Effector CD8-positive, alpha-beta T cell (primary cell): ENCODE measurements at places on chromosomes 2 and 18.

DNA sequence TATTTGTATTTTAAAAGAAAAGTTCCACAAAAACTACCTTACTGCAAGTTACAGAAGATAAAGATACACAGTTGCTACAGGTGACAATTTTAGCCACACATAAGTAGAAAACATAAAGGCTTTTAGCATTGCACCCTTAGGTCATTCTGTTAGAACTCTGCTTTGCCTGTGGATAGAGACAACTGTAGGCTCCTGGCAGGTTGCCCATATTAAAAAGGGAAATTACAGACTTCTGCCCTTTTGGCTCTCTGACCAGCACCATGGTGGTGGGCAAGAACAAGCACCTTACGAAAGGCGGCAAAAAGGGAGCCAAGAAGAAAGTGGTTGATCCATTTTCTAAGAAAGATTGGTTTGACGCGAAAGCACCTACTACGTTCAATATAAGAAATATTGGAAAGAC lies 223.3 kb downstream of the MC4R start:
- no peak for DNase-seq

DNA sequence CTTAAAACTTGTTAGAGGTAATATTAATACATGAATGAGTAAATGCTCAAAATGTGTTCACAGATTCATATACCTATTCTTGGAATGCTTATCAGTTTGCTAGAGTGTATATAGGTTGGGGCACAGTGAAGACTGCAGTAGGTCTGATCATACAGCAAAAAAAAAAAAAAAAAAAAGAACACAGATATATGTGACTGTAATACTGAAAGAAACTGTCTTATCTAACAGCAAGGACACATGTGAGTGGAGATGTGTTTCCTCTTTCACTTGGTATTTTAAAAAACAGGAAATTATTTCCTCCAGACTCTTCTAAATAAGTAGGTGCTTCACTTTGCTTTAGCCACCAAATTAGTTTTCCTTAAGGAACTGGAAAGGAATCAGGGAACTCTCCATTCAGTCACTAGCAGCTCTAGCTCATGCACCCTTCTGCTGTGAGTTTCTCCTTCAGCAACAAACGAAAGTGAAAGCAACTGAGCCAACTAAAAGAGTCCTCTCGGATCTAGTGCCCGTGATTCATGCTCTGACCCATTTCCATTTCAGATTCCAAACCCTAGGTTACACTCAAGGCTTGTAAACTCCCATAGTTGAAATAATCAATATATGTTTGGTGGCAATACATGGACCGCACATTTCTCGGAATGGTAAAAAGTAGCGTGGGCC lies 98.5 kb downstream of the DSEL start:
- DNase-seq: no peak

DNA sequence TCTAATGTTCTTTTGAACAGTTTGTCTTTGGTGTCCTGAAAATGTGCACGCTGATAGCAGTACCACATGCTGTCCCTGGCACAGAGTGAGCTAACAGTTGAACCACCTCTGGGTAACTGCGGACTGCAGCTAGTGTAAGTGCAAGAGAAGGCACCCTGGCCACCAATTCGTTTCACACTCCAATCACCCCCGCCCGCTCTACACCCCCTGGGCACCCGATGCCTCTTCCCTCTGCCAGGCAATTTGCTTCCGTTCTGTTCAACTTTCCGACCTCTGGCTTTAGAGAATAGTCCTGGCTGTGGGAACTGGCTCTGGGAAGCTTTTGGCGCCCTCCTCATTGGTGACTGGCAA lies 1.4 kb downstream of the DOCK10 start:
- DNase-seq: no peak

DNA sequence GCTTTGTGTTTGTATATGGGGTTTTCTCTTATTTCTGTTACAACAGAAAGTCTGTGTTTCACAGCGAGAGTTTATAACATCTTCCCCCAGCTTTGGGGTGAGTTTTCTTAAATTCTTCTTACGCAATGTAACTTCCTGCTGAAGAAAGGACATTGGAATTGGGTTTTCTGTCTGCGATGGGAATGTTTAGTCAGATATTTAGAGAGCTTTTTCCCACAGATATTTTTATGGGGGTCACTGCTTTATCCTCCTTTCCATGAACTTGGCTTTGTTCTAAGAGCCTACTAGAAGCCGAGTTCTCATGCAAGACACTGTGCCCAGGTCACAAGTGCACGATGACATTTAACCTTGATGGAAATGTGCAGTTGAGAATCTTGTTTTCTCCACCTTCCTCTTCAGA lies 22.1 kb downstream of the B3GNT2 start:
- no peak for DNase-seq

DNA sequence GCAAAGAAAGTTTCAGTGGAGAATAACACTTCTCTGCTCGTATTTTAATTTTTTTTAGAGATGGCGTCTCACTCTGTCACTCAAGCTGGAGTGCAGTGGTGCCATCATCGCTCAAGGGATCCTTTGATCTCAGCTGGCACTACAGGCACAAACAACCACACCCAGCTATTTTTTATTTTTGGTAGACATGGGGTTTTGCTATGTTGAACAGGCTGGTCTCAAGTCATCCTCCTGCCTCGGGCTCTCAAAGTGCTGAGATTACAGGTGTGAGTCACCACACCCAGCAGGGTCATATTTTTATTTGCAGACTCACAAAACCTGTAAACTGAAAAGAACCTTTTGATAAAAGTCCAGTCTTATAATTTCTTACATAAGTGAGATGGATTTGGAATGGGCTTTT lies 2.6 kb downstream of the TRAK2 start:
- no peak for DNase-seq

GRCh38 chr2:121707920-121708361 lies 28.7 kb downstream of the NIFK start:
- DNase-seq: no peak

DNA sequence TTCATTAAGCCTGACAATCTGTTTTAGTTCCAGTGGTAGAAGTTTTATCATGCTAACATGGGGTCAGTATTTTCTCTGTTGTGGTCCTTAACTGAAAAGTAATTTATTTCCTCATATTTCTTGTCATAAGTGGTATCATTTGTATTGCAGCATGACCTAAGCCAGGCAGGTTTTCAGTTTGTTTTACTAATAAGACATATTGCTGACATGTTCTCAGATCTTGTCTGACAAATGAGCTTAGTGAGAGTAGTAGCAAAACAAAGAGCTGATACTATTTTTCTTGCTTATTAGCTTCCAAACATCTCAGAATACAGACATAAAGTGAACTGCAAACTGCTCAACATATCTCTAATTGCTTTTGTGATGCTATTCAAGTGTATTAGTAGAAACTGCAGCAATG lies 293.6 kb downstream of the DSEL start:
- no peak for DNase-seq

DNA sequence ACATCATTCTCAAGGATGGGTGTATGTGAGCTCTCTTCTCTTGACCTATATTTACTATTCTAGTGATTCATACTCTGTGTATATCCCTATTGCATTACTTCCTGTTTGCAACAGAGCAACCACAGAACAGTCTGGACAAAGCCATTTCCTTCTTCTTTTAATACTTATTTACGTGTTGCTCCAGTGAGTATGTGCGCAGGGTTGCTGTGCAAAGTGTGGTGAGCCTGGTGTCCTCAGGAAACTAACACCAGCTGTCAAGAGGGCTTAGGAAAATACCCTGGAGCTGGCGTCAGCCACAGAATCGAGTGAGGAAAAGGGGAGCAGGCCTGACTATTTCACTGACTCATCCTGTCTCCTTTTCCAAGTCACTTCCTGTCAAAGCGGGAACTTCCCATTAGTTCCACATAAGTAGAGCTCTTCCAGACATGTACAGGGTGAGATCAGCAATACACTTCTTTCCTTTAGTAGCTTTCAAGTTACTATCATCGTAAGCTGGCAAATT lies 214.1 kb upstream of the COPS8 start:
- DNase-seq: no peak
